ENCODE measurements at places on chromosomes 7 and 10.

DNA sequence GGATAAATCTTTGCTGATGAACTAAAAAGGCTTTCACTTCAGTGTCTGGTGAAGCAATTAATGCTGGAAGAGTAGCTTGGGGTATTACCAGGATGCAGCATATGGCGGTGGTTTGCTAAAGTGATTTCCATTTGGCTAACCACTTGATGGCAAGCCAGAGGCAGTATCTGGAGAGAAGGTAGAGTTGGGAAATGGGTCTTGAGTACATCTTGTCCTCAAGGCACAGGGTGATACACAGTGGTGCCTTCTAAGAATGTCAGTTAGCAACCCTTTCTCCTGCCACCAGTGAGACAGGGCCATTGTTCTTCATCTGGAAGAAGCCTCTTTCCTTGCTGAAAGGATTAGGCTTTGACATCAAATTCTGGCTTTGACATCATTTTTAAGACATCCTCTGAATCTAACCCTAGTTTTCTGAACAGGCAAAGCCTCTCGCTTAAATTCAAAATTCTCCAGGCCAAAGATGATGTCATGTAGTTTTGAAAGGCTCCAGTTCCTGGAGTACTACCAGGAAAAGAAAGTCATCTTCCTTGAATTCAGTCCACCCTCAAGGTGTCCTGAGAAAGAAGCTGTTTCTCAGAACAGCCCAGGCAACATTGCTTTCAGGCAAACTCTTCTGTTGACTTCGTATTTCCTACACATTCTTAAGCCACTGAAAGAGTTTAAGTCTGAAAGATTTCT is 162.4 kb downstream of the ARID5B start:
- DNase-seq = no peak

DNA sequence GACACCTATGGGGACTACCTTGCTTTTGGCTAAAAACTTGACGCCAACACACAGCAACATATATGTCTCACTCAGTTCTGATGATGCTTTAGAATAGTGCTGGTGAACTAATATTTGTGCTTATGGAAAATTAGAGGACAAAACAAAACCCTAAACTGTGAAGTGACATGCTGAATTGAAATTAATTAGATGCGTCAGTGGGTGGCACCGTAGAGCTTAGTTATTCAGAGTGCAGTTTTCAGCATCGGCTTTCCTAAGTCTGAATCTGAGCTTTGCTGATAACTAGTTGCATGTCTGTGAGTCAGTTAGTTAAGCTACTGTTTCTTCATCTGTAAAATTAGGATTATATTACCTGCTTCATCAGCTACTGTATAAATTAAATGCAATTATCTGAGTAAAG is 245.0 kb upstream of the SORCS1 start:
- no peak for DNase-seq

- DNase-seq = no peak
Observed at GRCh38 chr10:119509909-119510451, 32.5 kb downstream of the RGS10 start.

DNA sequence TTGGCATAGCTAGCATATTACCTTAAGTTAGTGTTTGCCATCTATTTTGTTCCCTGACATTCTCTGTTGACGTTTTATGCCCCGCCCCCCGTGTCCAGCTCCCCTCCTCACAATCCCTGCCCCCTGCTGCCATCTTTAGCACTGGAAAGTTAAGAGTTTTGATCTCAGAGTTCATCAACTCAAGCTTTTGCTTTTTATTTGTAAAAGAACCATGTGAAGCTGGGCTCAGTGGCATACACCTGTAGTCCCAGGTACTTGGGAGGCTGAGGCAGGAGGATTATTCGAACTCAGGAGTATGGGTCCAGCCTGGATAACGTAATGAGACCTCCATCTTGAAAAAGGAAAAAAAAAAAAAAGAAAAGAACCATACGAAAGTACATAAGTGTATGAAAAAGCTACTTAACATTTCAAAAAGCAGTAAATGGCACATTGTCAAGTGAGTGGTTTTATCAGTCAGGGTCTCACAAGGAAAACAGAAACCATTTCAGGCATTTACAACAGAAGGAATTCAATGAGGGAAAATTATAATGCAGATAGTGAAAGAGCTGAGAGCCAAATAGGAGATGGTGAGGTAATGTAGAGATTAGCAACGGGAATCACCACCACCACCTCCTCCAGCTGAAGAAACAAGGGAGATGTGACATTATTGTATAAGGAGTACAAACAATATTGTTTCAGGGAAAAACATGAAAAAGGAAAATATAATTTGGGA is 64.9 kb downstream of the MCU start:
- DNase-seq = no peak

- DNase-seq = no peak
Observed at GRCh38 chr10:70805619-70806215, 10.0 kb upstream of the SGPL1 start.

DNA sequence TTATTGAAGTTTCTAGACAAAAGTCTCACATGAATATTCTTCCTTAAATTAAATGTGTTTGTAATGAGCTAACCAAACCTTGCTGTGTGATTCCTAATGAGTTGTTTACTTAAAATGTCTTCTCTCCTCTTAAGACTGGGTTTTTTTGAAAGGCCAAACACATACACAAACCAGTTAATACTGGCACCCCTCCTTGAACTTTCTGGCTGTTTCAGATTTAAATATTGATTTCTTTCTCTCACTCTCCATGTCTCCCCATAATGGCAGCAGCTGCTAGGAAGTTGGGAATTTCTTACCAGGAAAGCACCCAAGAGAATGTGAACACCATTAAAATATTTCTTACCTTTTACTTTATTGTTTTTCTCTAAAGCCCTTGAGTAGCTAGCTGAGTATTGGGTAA is 11.4 kb upstream of the PTN start:
- no peak for DNase-seq
